SJSA1 (cell line): ENCODE measurements at places on chromosomes 1 and 21.

DNA sequence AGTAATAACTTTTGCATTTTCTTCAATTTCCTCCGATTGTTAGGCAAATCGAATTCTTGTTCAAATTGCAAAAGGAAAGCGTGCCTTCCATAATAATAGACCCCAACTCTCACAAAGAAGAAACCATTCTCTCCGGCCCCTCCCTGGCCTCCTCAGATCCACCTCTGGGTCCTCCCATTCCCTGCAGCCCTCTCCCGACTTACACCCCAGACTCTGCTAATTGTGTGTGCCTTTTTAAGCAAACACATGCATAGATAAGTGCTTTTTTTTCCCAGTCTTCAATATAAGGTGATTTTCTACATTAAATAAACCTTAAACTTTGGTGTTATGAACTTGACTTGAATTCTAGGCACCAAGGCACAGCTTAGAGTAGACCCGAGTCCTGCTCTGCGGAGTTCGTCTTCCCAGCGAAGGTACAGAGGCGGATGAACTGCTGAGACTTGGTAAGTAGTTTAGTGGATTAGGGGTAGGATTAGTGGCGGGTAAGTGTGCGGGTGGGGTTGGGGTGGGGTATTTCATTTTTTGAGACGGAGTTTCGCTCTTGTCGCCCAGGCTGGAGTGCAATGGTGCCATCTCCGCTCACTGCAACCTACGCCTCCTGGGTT is 1.5 kb downstream of the L1TD1 start:
- DNase-seq: no peak

DNA sequence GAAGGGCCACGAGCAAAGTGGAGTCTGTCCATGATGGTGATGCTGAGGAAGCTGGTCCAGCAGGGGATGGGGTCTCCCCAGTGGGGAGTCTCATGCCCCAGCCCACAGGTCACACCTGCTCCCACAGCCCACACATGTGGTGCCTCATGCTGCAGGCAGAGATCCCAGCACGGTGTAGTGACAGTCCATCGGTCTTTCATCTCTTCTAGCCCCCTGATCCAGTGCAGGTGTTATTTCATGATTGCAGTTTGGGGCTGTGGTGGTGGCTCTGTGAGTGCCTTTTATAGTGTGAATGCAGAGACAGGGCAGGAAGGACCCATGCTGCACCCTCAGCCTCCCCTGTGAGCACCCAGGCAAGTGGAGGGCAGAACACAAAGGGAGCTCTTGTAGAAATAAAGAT is 45.0 kb downstream of the UBASH3A start:
- no peak for DNase-seq

DNA sequence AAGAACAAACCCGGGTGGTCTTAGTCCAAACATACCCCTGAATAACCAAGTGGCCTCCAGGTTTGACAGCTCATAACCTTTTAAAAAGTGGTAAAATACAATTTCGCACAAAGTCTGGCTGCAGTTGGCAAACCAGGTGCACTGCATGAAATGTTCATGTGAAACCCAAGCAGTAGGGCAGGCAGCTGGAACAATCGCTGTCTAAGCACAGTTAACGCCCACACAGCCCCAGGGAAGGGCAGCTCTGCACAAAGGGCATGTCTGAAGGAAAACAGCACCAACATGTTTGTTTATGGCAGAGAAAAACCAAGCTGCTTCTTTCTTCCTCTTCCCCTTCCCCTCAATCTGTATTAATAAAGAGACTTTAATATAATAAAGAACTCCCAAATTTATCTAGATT is 49.5 kb downstream of the KIAA1614 start:
- DNase-seq: no peak

DNA sequence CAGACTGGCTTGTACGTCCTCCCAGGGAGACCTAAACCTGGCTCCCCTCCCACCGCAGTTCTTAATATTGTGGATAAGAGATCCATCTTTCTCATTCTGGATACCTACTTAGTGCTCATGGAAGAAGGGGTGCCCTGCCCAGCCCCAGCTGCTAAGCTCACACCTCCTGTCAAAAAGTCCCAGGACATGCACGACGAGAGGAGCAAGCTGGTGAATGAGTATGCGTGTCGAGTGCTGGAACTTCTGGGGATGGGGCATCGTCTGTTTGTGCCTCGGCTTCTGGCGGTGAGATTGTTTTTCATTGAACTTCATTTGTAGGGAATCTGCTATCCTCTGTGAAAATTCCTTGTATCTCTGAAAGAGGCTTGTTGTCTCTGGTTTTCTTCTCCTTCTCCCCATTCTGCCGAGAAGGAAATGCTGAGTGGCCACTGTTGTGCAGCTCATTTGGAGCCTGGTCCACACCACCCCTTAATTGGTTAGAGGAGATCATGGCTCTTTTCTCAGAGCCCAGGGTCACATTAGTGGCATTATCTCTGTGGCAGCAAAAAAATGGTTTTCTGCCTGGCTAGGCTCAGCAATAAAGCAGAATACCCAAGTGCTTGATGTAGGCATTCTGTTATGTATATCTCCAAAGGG is 199.4 kb upstream of the CACYBP start:
- peak; percentile 55 for DNase-seq

DNA sequence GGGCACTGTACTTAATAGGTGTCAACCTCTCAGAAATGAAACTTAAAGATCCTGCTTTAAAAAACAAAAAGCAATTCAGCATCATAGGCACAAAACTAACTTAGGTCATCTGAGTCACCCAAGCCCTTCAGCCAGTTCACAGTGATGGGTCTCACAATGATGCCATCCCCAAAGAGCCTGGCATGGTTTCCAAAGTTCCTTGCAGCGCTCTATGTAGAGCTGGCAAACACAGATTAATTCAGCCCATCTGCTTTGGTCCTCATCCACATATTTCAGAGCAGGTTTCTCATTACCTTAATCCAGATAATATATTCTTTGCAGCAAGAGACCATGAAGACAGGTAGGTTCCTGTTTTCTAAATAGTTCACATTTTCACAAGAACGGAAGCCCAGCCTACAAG is 14.6 kb upstream of the PLA2G2C start:
- DNase-seq: no peak

GRCh38 chr1:61244114-61244513 is 161.8 kb downstream of the NFIA start:
- no peak for DNase-seq

DNA sequence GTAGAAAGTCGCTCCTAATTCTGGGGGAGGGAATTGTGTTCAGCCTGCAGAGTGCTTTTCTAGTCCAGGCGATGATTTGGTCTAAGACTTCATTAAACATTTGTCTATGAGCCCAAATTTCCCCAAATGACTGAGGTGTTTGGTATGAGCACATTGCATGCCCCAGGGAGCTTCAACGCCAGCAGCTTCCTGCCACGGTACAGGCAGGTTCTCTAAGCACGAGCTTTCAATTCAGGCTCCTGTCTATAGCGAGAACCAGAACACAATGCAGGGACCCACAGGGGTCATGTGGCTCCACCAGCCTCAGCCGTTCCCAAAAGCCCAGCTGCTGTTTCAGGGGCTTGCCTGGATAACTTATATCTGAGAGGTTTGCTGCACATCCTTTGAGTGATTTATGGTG is 34.1 kb upstream of the H6PD start:
- DNase-seq: no peak

- DNase-seq: peak; percentile 91
These were observed 313.9 kb downstream of the BARHL2 start for GRCh38 chr1:90402893-90403849.

DNA sequence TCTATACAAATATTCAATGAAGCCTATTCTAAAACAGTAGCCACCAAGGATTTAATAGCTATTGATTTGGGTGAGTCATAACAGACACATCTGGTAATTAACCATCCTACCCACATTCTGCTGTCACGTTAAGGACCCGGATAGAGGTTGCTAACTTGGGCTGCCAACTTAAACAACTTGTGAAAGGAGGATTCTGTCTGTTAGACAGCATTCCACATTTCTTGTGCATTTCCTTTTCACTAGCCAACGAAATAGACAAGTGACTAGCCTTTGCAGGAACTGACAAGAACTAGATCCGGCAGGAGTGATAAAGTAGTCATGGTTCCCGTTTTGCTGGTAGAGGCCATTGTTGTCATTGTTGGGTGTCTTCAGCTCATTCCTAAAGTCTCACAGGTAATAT is 9.5 kb downstream of the DSCAM start:
- no peak for DNase-seq

- DNase-seq: no peak
These were observed 2.3 kb downstream of the DPT start for GRCh38 chr1:168726719-168727118.

GRCh38 chr1:162956922-162957321 is 95.9 kb upstream of the CCDC190 start:
- no peak for DNase-seq

DNA sequence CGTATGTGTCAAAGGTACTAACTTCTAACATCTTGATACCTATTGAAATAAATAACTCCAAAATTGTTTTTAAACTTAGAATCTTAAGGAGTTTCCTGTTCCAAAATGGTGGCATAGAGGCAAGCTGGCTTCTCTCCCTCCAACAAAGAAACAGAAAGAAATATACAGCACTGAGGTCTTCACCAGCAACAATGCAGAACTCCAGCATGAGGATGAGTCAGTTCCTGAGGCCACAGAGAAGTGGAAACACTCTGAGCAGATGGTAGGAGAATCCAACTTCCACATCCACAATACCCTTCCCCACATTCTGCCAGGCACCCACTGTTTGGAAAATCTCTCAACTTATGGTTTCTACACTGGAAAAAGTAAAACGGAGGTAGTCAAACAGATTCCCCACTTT is 12.2 kb upstream of the PPIH start:
- no peak for DNase-seq

DNA sequence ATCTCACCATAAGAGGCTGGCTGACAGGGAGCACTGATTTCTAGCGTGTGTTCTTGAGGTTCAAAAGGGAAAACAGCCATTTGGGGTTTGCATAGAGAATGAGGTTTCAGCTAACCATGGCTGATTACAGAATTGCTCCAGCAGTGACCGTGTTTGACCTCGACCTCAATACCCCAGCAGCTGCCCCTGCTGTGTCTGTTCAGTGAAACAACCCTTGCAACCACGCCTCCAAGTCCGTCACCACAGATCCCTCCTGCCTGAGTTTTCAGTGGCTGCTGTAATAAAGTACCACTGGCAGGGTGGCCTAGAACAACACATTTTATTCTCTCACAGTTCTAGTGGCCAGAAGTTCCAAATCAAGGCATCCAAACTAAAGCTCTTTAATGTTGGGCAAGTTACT is 147.7 kb downstream of the HUNK start:
- no peak for DNase-seq

DNA sequence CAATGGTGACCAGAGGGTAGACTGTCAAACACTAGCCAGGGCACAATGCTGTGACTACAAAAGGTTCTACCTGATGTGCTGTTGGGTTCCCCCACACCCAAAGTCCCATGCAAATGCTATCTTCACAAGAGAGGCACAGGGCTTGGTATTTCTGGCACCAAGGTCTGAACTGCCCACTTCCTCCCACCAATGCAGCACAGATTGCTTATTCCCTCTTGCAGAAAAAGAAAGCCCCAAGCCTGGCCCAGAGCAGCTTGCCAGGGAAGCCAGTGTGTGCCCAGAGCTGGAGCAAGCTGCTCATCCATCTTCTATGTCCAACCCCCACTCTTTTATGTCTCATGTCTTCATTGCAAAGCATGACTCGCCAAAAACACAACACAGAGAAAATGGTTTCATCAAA is 149.4 kb upstream of the CAMK1G start:
- no peak for DNase-seq

- DNase-seq: no peak
These were observed 7.9 kb upstream of the SRP9 start for GRCh38 chr1:225769687-225770086.

DNA sequence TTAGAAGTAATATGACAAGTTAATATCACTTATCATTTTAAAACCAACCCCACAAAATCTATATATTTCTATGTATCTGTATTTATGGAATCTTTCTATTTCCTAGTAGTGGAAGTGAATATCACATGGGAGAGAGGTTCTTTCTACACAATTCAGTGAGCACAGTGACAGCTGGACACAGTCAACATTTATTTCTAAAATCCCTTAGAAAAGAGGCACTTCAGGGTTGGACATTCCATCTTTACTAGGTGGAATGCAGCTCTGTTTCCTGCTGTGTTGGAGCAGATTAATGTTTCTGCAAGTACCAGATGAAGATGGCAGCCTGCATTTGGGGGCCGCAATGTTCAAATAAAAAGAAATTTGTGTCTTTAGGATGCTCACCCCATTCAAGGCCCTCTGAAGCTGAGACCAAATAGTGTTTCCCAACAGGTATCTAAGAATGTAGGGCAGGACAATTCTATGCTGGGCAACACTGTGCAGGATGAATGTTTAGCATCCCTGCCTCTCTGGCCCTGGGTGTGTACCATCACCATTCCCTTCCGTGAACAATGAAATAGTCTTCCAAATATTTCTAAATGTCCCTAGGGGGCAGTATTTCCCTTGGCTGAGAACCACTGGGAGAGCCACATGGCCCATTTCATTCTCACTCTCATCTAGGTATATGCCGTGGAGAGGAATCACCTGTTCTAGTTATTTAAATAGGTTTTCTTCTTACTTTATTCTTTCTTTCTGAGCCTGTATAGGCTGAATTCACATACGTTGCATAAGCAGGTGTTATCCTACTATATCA is 394.8 kb downstream of the PRDM2 start:
- no peak for DNase-seq
